ENCODE measurements at places on chromosomes 7 and 10.

DNA sequence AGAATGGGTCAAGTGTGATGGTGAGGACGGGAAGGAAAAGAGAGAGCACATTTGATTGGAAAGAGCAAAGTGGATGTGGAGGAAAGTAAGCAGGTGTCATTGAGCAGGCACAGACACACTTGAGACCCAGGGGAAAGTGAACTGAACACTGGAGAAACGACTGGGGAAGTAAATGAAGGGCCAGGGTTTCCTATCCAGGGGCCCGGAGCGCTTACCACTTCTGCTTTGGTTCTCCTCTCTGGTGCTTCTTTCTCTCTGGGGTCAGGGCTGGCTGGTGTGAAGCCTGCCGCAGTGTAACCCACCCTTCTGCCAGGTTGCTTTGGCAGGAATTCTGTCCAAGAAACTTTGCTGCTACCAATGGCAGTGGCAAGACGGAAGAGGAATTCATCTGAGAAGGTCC, 219.3 kb downstream of the SKAP2 start:
- DNase-seq, result no peak

DNA sequence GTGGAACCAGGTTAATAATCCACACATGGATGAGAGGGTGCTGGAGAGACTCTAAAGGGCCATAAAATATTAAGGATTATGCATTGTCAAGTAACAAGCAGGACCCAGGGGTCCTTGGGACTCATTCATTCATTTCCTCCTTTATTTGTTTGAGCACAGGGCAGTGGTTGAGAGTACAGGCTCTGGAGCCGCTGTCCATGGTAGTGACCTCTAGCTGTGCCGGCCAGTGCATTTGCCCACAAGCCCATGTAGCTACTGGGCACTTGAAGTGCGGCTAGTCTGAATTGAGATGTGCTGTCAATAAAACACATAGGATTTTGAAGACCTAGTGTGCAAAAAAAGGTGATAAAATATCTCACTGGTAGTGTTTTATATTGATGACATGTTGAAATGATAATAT, 137.6 kb downstream of the C10orf105 start:
- DNase-seq, result peak; percentile 17

DNA sequence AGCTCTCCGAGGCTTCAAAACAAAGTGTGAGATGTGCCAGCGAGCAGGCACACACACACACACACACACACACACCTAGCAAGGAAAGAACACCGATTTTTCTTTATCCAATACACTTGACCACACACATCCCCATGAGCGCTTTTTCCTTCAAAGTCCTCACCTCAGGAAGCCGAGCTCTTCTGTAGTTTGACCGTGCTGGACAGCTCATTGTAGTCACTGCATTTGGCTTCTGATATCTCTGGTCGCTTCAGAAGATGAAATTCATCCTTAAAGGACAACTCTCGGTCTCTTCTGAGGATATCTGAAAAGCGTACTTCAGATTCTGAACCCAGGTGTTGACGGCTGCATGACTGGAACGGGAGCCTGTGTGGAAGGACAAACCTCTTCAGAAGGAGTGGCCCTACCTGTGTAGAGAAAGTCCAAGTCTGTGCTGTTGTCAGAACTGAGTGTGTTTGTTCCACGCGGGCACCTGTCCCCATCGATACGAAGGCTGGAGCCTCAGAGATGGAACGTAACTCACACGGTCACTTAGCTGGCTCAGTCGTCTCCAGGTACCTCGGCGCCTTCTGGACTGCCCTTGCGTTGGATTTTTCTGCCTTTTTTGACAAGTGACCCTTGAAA, 28.1 kb upstream of the SHH start:
- DNase-seq, result no peak

DNA sequence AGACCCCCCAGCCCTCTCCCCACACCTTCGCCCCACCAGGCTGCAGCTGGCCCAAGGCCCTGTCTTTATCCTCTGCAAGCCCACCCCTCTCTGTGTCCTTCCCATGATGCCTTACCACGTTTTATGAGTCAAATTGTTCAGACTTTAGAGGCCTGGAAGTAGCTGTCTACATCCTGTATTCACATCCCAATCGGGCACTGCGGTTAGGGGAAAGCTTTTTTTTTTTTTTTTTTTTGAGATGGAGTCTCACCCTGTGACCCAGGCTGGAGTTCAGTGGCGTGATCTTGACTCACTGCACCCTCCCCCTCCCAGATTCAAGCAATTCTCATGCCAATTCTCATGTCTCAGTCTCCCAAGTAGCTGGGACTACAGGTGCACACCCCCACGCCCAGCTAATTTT, 121.5 kb upstream of the SH2B2 start:
- DNase-seq, result no peak

- no peak for DNase-seq
These were observed 138.5 kb downstream of the NPY start for GRCh38 chr7:24422441-24423010.

DNA sequence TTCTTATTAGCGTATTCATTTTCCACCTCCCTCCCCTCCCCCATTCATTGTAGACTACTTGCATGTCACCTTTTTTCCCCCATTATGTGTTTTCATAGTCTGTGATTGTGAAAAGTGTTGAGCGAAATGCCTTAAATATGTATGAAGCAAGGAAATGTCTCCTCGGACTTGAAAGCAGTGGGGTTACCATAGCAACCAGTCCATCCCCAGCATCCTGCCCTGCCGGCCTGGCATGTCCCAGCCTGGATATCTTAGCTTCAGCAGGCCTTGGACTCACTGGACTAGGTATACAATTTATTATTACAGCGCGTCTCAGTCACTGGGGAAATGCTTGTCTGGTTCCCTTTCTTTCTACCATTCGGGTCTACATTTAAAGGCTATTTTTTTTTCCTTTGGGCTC, 283.6 kb downstream of the BICC1 start:
- DNase-seq, result no peak

DNA sequence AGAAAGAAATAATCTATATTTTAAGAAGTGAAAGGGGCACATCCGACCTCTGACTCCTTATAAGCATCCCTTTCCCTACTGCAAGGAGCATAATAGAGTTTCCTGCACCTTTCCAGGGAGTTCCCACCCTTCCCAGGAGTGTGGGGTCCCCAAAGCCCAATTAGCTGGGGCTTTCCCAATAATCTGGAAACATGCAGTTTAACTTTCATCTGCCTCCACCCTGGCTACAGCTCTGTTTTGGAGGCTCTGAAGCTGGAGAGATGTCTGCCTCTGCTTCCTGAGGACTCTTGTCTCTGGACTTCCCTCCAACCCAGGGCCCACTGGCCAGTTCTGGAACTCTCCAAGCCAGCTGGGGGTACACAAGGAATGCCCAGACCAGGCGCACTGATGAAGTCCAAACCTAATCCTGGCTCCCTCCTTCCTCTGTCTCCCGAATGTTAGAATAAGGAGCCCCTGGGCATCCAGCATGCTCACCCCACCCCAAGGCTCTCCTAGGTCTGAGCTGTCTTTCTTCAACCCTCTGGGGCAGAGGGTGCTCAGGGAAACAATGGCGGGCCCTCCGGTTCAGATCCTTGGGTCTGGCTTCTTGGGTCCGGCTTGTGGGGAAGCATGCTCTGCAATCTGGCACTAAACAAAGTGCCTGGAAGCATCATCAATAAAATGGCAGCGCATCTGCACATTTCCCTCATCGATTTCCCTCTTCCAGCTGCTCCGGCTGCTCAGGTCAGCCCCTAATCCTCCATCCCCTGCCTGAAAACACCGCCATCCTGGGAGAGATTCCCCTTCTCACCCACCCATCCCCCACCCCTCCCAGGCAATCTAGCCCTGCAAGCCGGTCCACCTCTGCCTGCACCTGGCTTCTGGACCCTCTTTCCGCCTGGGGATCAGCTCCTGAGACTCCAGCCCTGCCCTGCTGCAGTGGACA, 13.3 kb downstream of the HOXA4 start:
- no peak for DNase-seq

DNA sequence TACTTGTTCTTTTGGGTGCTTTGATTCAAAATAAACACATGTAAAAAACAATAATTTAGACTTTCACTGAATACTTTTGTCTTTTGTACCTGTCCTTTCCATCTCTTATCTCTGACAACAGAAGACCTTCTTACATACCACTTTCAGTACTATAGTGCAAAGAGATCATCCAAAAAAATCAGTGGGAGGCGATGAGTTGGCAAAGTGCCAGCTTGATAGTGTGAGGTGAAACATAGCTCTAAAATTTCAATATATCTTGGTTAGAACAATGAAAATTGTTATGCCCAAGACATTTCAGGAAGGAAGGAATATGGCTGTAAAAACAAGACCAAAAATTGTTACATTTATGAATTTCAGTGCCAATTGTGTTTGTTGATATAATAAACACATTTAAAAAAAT, 390.2 kb upstream of the COBL start:
- DNase-seq, result no peak

- peak; percentile 18 for DNase-seq
These were observed 127.4 kb upstream of the AGR3 start for GRCh38 chr7:17009007-17009719.

GRCh38 chr10:85918371-85918770, 448.2 kb downstream of the GRID1 start:
- no peak for DNase-seq

- no peak for DNase-seq
These were observed 34.0 kb downstream of the C7orf25 start for GRCh38 chr7:42877862-42878261.

GRCh38 chr10:10110844-10111490, 906.7 kb upstream of the CELF2 start:
- DNase-seq, result no peak

- peak; percentile 72 for DNase-seq
These were observed 72.8 kb downstream of the CCNY start for GRCh38 chr10:35409094-35409582.

GRCh38 chr7:158782761-158783401, 46.4 kb downstream of the ESYT2 start:
- DNase-seq, result peak; percentile 33

DNA sequence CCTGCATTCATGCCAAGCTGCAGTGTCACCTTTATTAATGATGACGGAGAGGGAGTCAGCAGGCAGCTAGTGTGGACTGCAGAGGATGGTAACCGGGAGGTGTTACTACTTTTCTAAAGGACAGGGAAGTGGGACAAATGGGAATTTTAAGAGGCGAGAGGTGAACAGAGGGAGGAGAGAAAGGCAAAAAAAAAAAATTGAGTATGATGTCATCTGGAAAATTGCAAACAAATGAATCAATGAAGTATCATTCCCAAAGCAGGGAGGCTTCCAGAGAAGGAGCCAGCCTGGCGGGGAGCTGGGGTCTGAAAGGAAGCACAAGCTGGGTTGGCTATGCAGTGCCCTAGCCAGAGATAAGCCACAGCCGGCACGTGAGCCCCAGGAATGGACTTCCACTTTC, 12.9 kb downstream of the FRG2B start:
- DNase-seq, result no peak

DNA sequence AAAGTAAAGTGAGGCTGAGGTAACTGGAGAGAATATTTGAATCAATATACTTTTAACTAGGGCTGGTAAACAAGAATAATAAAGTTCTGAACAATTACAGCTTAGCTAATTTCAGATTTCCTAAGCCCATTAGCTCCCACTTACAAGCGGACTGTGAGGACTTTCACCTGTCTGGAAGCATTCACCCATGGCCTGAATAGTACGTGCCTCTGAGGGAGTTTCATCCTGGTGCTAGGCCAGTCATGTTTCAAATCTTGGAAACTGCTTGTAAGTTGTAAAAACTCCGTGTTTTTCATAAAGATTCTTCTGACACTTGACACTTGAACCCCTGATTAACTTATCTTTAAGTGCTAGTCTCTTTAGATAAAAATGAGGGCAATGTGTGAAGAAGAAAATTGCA, 975.2 kb upstream of the GHITM start:
- no peak for DNase-seq

DNA sequence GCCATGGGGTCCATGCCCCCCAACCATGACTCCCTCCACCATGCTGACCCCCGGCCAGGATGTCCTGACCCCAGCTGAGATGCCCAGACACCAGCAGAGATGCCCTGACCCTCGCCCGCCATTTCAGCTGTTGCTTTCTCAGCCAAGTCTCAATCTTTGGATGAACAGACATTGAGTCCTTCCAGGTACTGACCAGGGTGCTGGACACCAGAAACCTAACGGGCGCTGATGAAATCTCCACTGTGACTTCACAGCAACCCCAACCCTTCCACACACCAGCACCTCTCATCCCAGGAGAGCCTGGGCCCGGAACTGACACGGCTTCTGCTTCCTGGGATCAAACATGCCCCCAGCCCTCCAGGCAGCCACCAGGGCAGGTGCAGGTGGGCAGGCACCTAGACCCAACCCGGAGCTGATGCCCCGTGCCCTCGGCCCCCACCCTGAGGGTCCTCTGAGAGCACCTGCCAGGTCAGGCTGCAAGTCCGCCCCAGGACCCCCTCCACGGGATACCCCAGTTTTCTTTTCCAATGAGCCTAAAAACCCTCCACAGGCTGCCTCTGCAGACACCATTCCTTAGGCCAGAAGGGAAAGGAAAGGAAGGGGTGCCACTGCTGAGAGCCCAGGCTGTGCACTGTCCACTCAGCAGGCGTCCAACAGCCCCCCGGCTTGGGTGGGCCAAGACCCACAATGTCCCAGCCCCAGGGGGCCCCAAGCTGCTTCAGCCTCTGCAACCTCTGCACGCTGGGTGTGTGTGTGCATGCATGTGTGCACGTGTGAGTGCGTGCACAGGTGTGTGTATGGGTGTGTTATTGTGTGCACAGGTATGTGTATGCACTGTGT, 43.4 kb upstream of the PDGFA start:
- no peak for DNase-seq

- DNase-seq, result no peak
These were observed 1034.5 kb upstream of the PHF14 start for GRCh38 chr7:9939176-9939575.

Data from fibroblast of skin of right quadriceps (primary cell).